Large intestine (tissue), 12 donors: ENCODE measurements at places on chromosomes 3 and 15. TPM values are rescaled to one million over a fixed set of nuclear protein-coding genes. Genes with fewer than 3 reads are reported as not detected.

ATP13A5 gene
- 0.09 TPM for polyA plus RNA-seq

GRCh38 chr3:82978368-82978767 is 1216.9 kb upstream of the GBE1 start:
- H3K36me3 ChIP-seq = no peaks in the 10 kb centered on the region
- no peak for DNase-seq
- H3K27ac ChIP-seq = no peak overlapping the region
- no peaks in the 10 kb centered on the region for H3K4me1 ChIP-seq

- DNase-seq = peak; percentile 33
- no peak overlapping the region for H3K4me3 ChIP-seq
- no peak overlapping the region for H3K27ac ChIP-seq
Observed at GRCh38 chr3:152272771-152273242, 4.1 kb downstream of the MBNL1 start.

GRCh38 chr15:75785771-75786574 is 57.3 kb upstream of the UBE2Q2 start:
- DNase-seq = no peak
- no peak overlapping the region for H3K4me3 ChIP-seq
- H3K36me3 ChIP-seq = no peaks in the 10 kb centered on the region
- H3K27ac ChIP-seq = no peak overlapping the region
- H3K4me1 ChIP-seq = no peaks in the 10 kb centered on the region

GRCh38 chr3:141680620-141681389 is 57.3 kb upstream of the RNF7 start:
- H3K36me3 ChIP-seq = no peaks in the 10 kb centered on the region
- H3K4me3 ChIP-seq = no peak overlapping the region
- peak; percentile 24 for DNase-seq
- H3K27ac ChIP-seq = no peak overlapping the region

IMPG2 gene
- polyA plus RNA-seq = 0.57 TPM

GRCh38 chr3:63981980-63982379 is 41.3 kb downstream of the PSMD6 start:
- DNase-seq = no peak
- H3K4me3 ChIP-seq = no peak overlapping the region
- H3K4me1 ChIP-seq = no peaks in the 10 kb centered on the region
- H3K27me3 ChIP-seq = no peaks in the 10 kb centered on the region
- H3K27ac ChIP-seq = no peak overlapping the region
- peaks cover 60% of the 10 kb centered on the region for H3K36me3 ChIP-seq

DNA sequence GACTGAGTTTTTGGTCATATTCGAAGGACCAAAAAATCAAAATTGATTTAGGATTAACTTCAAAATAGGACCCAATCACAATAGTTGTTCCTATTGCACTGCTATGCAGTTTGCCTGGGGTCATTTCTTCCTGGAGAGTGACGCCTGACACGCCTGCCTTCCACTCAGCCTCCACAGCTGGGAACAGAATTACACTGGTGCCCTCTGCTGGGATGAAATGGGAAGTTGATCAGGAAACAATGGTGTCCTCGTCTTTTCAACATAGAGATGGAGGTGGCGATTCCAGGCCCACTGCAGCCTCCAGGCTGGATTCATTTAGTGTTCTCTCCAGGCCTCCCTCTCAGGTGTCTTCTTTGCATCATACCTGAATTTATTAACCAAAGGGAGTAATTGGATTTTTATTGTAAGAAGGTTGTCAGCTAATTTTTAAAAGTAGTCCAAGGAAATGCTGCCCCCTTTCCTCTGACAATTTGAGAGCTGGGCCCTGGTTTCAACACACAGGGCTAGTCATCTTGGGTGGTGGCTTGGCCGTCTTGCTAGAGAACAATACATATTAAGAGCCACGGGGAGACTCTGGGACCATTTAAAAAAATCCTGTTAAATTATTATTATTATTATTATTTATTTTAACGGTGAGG is 69.7 kb downstream of the GAP43 start:
- no peak overlapping the region for H3K27ac ChIP-seq
- H3K36me3 ChIP-seq = no peaks in the 10 kb centered on the region
- H3K4me3 ChIP-seq = no peak overlapping the region
- H3K4me1 ChIP-seq = no peaks in the 10 kb centered on the region

GRCh38 chr15:101459579-101460300 is 29.8 kb downstream of the PCSK6 start:
- H3K4me1 ChIP-seq = peaks cover 5% of the 10 kb centered on the region
- no peak overlapping the region for H3K4me3 ChIP-seq
- DNase-seq = no peak
- H3K27me3 ChIP-seq = no peaks in the 10 kb centered on the region
